ENCODE measurements at places on chromosomes 13 and 19.

DNA sequence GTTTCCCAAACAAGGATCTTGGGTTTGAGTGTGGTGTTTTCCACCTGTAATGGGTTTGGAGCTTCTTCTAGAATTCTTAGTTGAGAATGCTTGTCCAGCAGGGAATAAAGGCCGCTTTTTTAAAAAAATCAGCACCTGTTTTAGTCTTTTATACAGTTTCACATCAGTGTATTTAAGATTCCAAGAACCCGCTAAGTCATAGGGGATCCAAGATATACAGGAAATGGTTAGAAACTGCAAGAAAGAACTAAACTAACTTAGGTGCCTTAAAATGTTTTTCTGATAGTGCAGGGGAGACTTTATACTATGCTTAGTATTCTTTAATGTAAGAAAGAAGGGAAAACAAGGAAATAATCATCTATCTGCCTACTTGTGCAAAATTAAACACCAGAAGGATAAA is 74.7 kb downstream of the C13orf42 start:
- DNase-seq = no peak

GRCh38 chr19:13850910-13851733 is 25.8 kb upstream of the NANOS3 start:
- DNase-seq = peak; percentile 92

DNA sequence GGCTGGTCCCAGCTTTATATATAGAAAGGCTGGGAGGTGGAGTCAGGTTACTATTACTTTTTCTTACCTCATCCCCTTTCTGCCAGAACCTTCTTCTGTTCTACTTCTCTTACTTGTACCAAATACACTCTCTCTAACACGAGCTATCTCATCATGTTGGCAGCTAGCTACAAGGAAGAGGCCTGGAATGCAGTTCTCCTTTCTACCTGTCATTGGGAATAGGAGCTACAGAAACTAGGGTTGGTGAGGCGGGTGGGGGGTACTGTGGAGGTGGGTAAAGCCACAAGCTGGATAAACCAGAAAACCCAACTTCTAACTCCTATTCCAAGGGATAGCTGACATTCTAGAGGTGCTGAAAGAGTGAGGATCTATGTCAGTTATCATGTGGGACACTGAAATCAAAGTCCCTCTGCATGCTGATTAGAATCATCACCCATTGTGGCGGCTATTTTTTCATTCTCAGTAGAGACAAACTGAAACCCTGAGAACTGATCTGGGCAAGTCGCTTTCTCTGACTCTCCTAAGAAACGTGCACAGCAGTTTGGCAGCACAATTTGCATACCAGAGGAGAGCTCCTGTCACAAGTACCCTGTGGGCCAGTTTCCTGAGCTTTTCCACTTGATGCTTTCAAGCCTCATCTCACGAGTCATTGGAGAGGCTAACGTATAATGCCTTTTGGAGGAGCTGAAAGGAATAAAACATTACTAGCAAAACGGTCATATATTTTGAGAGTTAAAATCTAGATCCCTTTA is 358.1 kb downstream of the ENOX1 start:
- DNase-seq = no peak

- DNase-seq = no peak
Observed at GRCh38 chr13:101916108-101916774, 463.8 kb downstream of the ITGBL1 start.

GRCh38 chr13:35723821-35724220 is 247.3 kb upstream of the MAB21L1 start:
- no peak for DNase-seq

- DNase-seq = no peak
Observed at GRCh38 chr19:48991873-48992580, 1.1 kb downstream of the GYS1 start.

DNA sequence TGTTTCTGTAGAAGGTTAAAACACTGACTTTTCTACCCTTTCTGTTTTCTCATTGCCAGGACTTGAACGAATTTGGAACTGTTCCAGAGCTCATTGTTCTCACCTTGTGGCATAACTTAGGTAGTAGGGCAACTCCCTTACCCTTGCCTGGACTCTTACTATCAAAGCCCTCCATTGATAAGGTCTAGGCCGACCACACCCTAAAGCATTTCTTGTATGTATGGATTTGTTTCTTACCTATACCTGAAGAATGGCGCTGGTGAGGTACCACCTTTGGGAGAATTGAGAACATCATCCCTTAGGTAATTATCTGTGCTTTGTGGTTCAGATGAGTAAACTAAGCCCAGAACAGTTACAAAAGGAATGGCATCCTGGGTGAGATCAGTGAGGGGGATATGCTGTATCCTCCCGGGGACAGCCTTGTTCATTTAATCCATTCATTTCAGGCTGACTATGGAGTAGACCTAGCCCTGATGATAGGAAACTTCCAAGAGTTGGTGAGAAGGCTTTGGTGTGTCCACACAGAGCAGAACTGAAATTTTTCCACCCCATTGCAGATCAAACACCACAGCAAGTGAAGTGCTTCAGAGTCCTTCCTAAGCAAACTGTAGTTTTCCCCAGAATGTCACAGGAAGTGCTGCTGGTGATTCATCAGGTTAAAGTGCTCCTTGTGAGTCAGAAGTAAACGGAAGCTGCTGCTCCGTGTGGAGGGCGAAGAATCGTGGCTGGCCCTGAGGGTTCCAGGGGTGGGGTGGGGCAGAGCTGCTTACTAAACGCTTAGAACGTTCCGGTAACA is 113.0 kb downstream of the TEX26 start:
- peak; percentile 93 for DNase-seq

GRCh38 chr13:110365876-110366275 is 58.8 kb downstream of the COL4A2 start:
- no peak for DNase-seq

- no peak for DNase-seq
Observed at GRCh38 chr19:3785451-3785937, 687 bp downstream of the MATK start.

- DNase-seq = no peak
Observed at GRCh38 chr19:56712611-56713276, 41.2 kb upstream of the ZNF835 start.
